H1 (cell line): ENCODE measurements at places on chromosomes 12 and 14.
A peak's percentile ranks its signal among the peaks of the same experiment; 100 is the strongest.

DNA sequence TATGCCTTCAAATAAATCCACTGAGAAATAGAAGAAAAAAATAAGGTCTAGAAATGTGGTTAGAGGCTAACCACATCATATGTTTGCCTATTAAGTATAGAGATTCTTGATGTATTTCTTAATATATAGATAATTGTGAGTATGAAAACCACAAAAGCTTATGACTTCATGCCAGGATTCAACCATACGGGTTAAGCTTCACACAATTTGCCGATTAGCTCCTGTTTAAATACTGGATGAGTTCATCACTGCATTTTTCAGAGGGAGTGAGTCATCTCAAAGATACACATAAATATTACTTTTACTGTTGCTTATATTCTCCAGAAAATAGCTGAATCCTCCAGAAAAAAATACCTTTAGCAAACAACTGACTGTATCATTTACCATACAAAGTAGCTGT lies 79.6 kb downstream of the RPL10L start:
- H3K27me3 ChIP-seq: no peaks in the 10 kb centered on the region
- no peak overlapping the region for H3K4me3 ChIP-seq

GRCh38 chr12:4648501-4649357 lies at the start of the genes AKAP3 and NDUFA9:
AKAP3 (minus strand) TSS chr12:4649051; CDS start chr12:4638196, 10,855 bp downstream.
NDUFA9 (plus strand) TSS chr12:4649114; CDS start chr12:4649127, 13 bp downstream.
- peak within 1 kb of the TSS; percentile 98 for H3K4me3 ChIP-seq
- no peaks in the 10 kb centered on the region for H3K36me3 ChIP-seq
- DNase-seq: peak; percentile 88
- no peaks in the 10 kb centered on the region for H3K4me1 ChIP-seq

GRCh38 chr12:109686523-109686922 lies 27.1 kb upstream of the FAM222A start:
- no peak overlapping the region for H3K27ac ChIP-seq
- no peaks in the 10 kb centered on the region for H3K36me3 ChIP-seq
- H3K4me1 ChIP-seq: no peaks in the 10 kb centered on the region
- no peak for DNase-seq

- no peaks in the 10 kb centered on the region for H3K36me3 ChIP-seq
- peaks cover 55% of the 10 kb centered on the region for H3K27me3 ChIP-seq
- H3K27ac ChIP-seq: no peak overlapping the region
- no peak overlapping the region for H3K4me3 ChIP-seq
- no peak for DNase-seq
- H3K4me1 ChIP-seq: peaks cover 3% of the 10 kb centered on the region; the same call in 1 of the 2 replicates
These were observed 5.5 kb upstream of the ZNF740 start for GRCh38 chr12:53174881-53175491.

GRCh38 chr12:4034921-4035320 lies 161.7 kb upstream of the PARP11 start:
- no peak for DNase-seq
- no peak overlapping the region for H3K4me3 ChIP-seq
- H3K27ac ChIP-seq: no peak overlapping the region

DNA sequence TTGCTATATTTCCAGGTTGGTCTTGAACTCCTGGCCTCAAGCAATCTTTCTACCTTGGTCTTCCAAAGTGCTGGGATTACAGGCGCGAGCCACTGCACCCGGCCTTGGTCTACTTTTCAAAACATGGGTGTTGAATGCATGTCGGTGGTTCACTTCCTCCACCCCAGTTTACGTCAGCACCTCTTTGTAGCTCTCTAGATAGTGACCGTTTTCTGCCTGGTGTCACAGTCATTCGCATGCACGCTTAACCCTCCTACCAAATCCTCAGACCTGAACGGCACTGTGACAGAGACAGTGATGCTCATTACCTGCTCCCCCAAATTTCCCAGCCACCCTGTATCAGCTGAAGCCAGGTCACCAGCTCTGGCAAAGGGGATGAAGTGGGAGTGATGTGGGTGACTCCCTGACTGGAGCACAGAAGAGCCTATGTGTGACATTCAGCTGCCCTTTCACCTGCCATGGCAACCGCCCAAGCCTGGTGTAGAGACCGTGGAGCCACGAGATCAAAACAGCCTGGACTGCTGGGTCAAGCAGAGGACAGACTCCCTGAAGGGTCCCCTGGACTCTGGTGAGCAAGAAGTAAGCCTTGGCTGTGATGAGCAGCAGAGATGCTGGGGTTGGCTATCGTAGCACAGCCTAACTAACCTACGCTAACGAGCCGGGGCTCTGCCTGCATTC lies 66.2 kb upstream of the GPR68 start:
- no peak for DNase-seq
- no peak overlapping the region for H3K27ac ChIP-seq
- H3K36me3 ChIP-seq: peaks cover 50% of the 10 kb centered on the region
- H3K27me3 ChIP-seq: no peaks in the 10 kb centered on the region
- H3K4me3 ChIP-seq: no peak overlapping the region
- H3K4me1 ChIP-seq: peaks cover 7% of the 10 kb centered on the region

DNA sequence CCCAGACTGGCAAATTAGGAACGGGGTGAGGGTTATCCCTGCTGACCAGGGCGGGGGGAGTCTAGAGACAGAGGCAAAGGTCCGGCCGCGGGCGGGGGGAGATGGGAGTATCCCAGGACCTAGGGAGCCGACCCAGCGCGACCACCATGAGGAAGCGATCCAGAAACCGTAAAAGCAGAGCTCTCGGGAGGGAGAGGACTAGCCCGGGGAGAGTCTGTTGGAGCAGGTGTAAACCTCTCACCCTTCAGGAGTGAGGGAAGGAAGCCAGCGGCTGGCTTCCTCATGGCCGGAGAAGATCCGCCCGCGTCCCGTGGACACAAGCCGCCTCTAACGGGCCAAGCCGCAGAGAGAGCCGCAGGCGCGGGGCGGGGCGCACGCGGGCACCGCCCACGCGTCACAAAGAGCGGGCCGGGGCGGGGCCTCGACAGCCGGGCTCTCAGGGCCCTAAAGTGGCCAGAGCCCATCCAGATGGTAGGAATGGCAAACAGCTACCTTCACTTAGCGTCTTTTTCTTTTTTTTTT lies at the start of gene ACRBP:
TSS of gene ACRBP (minus strand) at position 350 of the 522 bp plus-strand sequence. CDS start at position 284, 66 bp downstream.
- peak within 1 kb of the TSS; percentile 80 for H3K4me3 ChIP-seq
- H3K36me3 ChIP-seq: peaks cover 10% of the 10 kb centered on the region
- no peaks in the 10 kb centered on the region; the same call in 1 of the 2 replicates for H3K4me1 ChIP-seq
- DNase-seq: no peak

- H3K4me1 ChIP-seq: no peaks in the 10 kb centered on the region
- H3K27ac ChIP-seq: no peak overlapping the region
- no peaks in the 10 kb centered on the region for H3K36me3 ChIP-seq
- no peak overlapping the region for H3K4me3 ChIP-seq
- no peaks in the 10 kb centered on the region for H3K27me3 ChIP-seq
These were observed 52.3 kb downstream of the NEUROD4 start for GRCh38 chr12:55072083-55072482.

- DNase-seq: no peak
- 0 out of 2 replicates have a peak, but pooled peaks cover 1% of the 10 kb centered on the region for H3K27me3 ChIP-seq
- H3K36me3 ChIP-seq: no peaks in the 10 kb centered on the region
- no peaks in the 10 kb centered on the region for H3K4me1 ChIP-seq
- H3K27ac ChIP-seq: no peak overlapping the region
These were observed 43.1 kb upstream of the DLK1 start for GRCh38 chr14:100683578-100683977.

GRCh38 chr14:100416921-100417860 lies 94.1 kb downstream of the SLC25A47 start:
- H3K4me3 ChIP-seq: no peak overlapping the region
- H3K4me1 ChIP-seq: peaks cover 2% of the 10 kb centered on the region
- H3K27me3 ChIP-seq: no peaks in the 10 kb centered on the region

DNA sequence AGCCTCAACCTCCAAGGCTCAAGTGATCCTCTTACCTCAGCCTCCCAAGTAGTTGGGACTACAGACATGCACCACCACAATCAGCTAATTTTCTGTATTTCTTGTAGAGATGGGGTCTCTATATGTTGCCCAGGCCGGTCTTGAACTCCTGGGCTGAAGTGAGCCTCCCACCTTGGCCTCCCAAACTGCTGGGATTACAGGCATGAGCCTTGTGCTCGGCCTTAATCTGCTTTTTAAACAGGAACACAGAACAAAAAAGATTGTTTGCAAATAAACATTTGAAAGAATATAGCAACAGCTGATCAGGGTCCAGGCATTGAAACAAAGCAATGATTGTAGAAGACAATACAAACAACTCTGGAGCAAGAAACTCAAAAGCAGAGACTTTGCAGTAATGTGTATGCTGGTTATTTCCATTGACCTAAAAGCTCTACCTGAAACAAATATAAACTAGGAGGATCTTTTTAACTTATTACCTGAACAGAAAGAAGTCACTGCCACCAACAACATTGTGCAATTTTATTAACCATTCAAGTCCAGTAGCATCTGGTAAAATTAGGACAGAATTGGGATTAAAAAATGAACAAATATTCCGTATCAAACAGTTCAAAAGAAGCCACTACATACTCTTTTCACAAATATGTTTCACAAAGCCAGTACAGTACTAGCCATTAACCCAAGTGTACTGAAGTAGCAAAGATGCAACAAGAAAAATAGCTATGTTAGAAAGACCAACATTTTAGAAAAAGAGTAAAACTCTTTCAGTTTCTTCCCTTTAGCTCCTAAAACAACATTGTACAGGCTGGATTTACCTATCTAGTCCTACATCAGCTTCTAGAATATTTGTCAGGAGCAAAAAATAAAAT lies 14.2 kb downstream of the AMN1 start:
- no peaks in the 10 kb centered on the region for H3K27me3 ChIP-seq
- H3K36me3 ChIP-seq: no peaks in the 10 kb centered on the region
- H3K4me1 ChIP-seq: peaks cover 5% of the 10 kb centered on the region; the same call in 1 of the 2 replicates

- no peaks in the 10 kb centered on the region for H3K36me3 ChIP-seq
- DNase-seq: no peak
- peaks cover 5% of the 10 kb centered on the region for H3K4me1 ChIP-seq
- no peaks in the 10 kb centered on the region for H3K27me3 ChIP-seq
These were observed at the start of gene BIN2 for GRCh38 chr12:51323966-51324895. BIN2 (minus strand) TSS chr12:51324174; CDS start chr12:51324102, 72 bp downstream.

GRCh38 chr14:99885649-99885958 lies 92.4 kb downstream of the EML1 start:
- DNase-seq: no peak
- H3K4me3 ChIP-seq: no peak overlapping the region

DNA sequence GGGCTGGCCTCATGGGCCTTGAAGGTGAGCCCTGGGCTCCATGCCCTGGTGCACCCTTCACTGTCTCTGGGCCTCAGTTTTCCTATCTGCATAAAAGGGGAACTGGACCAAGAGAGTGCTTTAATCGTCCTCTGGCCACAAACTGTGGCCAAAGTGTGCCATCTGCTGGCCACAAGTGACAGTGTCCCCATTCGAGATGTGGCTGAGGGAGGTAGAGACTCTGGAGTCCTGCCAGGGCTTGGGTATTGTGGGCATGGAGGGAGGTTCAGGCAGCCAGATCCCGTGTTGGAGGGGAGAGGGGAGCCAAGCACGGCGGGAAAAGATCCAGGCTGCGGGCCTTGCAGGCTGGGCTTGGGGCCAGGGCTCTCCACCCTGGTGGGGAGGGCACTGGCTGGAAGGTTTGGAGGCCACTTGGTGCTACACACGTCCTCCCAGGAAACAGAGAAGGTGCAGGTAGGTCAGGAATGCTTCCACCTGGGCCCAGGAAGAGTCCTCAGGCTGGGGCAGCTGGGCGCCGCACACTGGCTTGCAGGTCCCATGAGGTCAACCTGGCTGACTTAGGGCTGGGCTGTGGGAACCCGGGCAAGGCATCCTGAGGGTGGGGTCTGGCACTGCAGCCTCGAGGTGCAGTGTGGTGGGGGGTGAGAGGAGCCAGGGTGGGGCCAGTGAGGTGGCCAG lies 7.3 kb upstream of the KIF26A start:
- no peak overlapping the region for H3K4me3 ChIP-seq
- peaks cover 13% of the 10 kb centered on the region for H3K27me3 ChIP-seq
- peaks cover 12% of the 10 kb centered on the region for H3K4me1 ChIP-seq
- H3K36me3 ChIP-seq: no peaks in the 10 kb centered on the region
- H3K27ac ChIP-seq: no peak overlapping the region

GRCh38 chr14:35695647-35696046 lies 113.4 kb downstream of the RALGAPA1 start:
- DNase-seq: no peak
- no peak overlapping the region for H3K27ac ChIP-seq
- H3K36me3 ChIP-seq: no peaks in the 10 kb centered on the region
- H3K27me3 ChIP-seq: no peaks in the 10 kb centered on the region

DNA sequence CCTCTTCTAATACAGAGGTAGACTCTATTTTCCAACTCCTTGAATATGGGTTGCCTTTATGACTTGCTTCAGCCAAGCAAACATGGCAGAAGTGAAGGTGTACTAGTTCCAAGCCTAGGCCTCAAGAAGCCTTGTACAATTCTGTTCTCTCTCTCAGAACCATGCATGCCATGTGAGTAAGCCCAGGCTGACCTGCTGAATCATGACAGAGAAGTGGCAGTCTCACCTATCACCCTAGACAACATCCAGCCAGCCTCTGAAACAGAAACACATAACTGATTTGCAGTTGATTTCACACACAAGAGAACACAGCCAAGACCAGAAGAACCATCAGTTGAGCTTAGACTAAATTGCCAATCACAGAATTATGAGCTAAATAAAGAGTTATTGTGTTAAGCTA lies 157.2 kb downstream of the GARIN6 start:
- no peak overlapping the region for H3K4me3 ChIP-seq
- no peaks in the 10 kb centered on the region for H3K4me1 ChIP-seq
- no peak for DNase-seq
- no peak overlapping the region for H3K27ac ChIP-seq

DNA sequence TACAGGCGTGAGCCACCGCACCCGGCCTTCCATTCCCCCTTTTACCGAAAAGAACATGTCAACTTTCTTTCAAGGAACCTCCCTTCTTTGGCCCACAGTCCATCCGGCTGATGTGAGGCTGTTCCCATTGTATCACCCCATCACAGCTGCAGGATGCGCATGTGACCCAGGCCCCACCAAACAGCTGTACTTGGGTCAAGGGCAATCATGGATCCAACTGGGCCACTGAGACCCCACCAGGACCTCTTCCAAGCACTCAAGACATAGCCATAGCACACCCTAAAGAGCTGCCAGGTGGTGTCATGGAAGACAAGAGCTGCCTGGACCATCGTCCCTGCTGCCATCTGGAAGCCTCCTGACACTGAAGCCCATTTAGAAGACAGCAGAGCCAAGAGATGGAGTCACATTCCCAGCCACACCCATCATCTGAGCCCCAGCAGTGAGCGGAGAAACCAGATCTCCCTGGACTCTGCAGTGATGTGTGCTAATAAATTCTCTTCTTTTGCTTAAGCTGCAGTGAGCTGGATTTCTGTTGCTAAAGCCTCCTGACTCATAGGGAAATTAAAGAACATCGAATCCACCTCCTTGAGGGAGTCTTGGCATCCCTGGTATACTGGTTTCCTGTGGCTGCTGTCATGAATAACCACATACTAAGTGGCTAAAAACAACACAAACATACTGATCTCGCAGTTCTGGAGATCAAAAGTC lies 105.6 kb downstream of the KSR2 start:
- no peak for DNase-seq
- H3K4me3 ChIP-seq: no peak overlapping the region
- no peaks in the 10 kb centered on the region for H3K27me3 ChIP-seq
- H3K27ac ChIP-seq: no peak overlapping the region
- no peaks in the 10 kb centered on the region for H3K4me1 ChIP-seq

- H3K36me3 ChIP-seq: no peaks in the 10 kb centered on the region
- H3K4me1 ChIP-seq: no peaks in the 10 kb centered on the region
- H3K27ac ChIP-seq: no peak overlapping the region
These were observed 762.4 kb downstream of the SLC6A15 start for GRCh38 chr12:84150201-84150600.
